CD4-positive, alpha-beta T cell treated with Interleukin-4 for 1 hour (primary cell): ENCODE measurements at places on chromosomes 7 and 10.

GRCh38 chr10:69335063-69335587 is 56.8 kb downstream of the HK1 start:
- no peak for DNase-seq

DNA sequence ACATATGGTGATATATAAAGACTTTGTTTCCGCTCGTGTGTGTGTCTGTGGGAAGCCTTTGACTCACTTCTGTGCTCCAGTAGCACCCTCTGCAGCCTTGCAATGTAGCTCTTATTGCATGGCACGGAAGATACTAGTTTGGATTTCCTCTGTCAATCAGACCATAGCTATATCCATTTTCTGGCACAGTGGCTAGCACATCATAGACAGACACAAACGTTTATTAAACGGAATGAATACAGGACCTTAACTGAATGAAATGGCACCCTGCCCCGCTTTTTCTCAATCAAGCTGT is 124.0 kb upstream of the PTPN20 start:
- DNase-seq: peak; percentile 25

DNA sequence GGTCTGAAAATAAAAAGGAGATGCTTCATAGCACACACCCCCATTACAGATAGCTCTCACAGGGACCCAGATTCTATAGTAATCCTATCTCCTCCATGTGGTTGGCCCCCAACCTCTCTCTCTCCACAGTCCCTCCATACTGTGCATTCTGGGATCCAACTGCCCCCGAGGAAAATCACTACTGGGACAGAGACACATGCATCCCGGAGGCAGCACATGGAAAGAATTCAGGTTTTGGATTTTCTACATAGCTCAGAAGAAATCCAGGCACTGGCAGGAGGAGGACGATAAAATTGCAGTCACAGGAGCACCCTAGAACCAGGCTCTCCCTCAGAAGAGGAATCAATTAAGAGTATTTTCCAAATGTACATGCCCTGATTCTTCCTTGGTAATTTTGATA is 239.5 kb downstream of the ELMO1 start:
- no peak for DNase-seq

- no peak for DNase-seq
Measured at GRCh38 chr10:3566627-3567026, 218.4 kb downstream of the KLF6 start.

DNA sequence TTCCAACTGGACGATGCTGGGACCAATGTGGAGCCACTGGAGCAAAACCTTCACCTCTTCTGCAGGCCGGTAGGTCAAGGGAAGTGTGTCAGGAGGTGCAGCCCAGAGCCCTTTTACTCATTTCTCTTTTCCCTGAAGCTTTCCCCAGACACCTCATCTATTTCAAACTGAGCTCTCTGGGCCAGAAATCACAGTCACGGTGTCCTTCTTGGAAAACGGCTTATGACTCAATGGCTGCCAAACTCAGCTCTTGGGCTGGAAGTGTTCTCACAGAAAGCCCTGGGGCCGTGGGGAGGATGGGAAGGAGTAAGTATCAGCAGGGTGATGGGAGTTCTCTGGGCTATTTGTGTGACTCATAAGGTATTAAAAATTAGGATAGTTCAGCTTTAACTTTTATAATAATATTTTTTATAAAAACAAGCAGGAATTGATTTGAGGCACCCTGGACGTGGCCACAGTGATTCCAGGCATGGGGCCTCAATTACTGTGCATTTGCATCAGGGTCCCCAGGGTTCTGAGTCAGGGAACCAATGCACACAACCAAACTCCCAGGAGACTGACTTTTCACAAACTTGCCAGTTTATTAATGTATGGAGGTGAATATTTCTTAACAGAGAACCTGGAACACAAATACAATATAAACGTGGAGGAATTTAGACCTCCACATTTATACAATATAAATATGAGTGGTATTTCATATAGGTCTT is 187.4 kb upstream of the TMEM72 start:
- DNase-seq: no peak

- DNase-seq: peak; percentile 26
Measured at GRCh38 chr10:75211007-75211691, 553 bp downstream of the VDAC2 start.

- DNase-seq: no peak
Measured at GRCh38 chr10:119288574-119289001, 81.2 kb downstream of the GRK5 start.

DNA sequence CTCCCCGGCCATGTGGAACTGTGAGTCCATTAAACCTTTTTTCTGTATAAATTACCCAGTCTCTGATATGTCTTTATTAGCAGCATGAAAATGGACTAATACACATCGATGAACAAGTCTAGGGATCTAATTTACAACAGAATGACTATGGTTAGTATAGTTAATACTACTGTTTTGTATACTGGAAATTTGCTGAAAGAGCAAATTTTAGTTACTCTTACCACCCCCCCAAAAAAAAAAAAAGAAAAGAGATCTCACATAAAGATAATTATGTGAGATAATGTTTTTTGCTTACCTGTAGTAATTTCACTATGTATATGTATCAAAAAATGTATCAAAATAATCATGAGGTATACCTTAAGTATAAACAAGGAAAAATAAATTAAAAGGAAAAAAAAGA is 199.5 kb upstream of the GRM3 start:
- no peak for DNase-seq

DNA sequence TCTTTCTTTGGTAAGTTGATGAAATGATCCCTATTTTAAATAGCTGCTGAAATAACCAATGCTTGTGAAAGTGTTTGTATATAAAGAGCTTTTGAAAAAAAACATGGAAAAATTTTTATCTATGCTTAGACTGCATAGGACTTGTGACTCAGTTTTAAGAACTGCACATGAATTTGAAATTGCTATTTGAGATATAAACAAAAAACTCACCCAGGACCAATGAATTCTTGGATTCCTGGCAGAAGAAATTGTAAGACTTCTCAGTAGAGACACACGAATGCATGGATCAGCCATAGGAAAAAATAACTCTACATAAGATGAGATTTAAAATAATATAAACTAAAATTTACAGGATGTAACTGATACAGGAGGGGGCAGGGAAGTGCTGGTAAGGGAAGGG is 278.8 kb upstream of the SORCS1 start:
- DNase-seq: no peak

DNA sequence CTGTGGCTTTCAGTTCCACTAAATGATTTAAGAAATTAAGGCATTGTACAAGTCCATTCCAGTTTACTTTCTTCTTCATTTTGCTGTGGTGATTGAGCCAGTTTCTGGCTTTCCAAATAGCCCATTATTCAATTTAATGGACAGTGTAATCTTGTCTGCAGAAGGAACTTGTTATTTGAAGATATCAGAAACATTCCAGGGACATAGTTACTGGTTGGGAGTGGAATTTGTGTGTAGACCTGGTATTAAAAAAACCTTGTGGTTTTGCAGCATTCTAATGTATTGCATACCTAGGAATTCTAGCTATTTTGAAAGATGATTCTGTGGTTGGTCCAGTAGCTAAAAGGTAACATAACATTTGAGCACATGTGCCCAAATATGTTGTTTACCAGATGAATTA is 72.2 kb downstream of the MCU start:
- no peak for DNase-seq

- no peak for DNase-seq
Measured at GRCh38 chr7:15489383-15489782, 72.4 kb downstream of the AGMO start.

- peak; percentile 17 for DNase-seq
Measured at GRCh38 chr10:89419548-89419947, 5.2 kb downstream of the IFIT5 start.

DNA sequence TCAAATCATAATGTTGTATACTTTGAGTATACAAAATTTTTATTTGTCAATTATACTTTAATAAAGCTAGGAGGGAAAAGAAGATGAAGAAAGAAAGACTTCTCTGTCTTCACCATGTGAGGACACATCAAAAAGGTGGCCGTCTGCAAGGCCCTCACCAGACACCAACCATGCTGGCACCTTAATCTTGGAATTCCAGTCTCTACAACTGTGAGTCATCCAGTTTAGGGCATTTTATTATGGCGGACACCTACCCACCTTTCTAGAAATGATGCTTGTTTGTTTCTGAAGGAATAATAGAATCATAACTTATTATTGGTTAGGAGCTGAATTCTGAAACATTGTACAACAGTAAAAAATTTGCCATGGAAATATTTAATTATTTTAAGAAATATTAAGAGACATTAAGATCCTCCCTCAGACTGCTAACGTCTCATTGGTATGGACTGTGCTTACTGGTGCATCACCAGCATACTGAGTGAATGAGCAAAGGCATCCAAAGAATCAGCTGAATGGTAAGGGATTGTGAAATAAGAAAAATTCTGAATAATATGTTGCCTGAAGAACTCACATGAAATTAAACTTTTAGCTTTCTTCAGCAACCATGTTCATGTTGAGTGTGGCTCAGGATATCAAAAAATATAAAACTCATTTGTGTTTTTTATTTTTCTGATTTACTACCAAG is 536.6 kb downstream of the HTR7 start:
- DNase-seq: no peak

DNA sequence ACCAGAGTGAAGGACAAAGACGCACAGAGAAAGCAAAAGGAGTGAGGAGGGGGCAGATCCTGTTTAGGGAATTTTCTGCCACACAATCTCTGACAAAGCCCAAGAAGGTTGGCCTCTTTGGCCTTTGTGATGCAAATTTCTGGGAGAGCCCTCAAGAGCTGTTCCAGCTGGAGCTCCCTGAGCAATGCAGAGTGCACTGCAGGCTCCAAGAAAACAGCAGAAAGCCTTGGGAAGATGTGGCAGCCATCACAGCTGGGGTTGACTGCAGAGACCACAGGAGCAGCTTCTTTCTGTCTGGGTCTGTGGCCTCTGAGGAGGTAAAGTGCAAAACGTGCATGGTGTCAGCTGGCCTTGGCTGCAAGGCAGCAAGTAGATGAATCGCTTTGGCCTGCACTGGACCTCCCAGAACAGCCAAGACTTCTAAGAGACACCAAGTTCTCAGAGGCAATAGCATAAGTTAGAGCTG is 200.2 kb downstream of the ELMO1 start:
- DNase-seq: no peak

- no peak for DNase-seq
Measured at GRCh38 chr10:86775870-86776180, 19.4 kb downstream of the BMPR1A start.

DNA sequence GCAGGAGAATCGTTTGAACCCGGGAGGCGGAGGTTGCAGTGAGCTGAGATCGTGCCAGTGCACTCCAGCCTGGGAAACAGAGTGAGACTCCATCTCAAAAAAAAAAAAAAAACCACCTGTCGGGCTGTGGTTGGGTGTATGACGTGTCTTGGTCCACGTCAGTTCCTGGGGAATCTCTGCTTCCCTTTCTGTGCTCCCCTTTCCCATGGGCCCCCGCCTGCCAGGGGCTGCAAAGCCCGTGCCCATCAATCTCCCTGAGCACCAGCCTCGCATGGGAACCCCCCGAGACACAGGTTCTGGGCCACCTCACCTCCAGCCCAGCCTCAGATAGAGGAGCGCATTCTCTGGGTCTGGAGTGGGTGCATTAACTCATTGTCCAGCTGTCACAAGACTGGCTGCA is 2.3 kb upstream of the SH2B2 start:
- DNase-seq: peak; percentile 48

DNA sequence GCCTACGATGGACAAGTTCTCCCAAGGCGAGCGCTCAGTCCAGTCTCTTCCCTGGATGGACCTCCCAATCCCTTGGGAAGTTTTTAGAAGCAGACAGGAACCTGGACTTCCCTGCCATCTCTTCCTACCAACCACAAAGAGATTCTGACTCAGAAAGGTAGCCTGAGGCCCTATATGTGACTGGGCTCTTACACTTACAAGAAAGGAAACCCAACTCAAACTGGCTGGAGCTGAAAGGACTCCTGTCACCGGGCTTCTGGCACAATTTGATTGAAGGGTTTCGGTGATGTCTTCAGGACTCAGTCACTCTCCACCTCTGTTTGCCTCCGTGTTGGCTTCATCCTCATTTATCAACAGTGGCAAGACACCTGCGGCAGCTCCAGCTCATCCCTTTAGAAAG is 3.7 kb upstream of the COL13A1 start:
- DNase-seq: no peak

DNA sequence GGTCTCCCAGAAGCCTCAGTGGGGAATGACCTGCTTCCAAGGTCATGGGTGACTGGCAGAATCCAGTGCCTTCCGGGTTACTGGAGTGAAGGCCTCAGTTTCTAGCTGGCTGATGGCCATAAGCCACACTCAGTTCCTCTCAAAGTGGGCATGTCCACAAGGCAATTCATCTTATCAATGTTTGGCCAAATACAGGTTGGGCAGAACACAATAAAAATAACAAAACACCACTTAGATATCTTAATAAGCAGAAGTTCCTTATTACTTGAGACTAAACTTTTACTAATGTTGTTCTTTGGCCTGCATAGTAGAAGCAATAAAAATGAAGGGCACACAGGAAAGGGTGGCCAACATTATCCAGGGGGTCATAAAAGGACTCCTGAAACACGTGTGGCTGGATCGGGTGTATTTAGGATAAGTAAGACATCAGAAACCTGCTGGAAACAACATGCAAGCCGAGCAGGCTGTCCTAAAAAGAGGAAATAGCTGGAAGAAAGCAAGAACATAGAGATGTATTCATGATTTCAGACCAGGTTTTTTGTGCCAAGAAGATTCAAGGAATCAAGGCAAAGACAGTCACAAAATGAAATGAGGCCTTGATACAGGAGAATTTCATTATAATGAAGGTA is 19.6 kb upstream of the AKR1C2 start:
- DNase-seq: no peak

- no peak for DNase-seq
Measured at GRCh38 chr7:84393786-84394185, 199.2 kb upstream of the SEMA3A start.
